ENCODE measurements at places on chromosomes 5 and 9.

GRCh38 chr9:137317021-137317717 is 15.1 kb upstream of the NRARP start:
- no peak for DNase-seq

- DNase-seq, result no peak
These were observed 140.8 kb upstream of the ZNF462 start for GRCh38 chr9:106722051-106722753.

DNA sequence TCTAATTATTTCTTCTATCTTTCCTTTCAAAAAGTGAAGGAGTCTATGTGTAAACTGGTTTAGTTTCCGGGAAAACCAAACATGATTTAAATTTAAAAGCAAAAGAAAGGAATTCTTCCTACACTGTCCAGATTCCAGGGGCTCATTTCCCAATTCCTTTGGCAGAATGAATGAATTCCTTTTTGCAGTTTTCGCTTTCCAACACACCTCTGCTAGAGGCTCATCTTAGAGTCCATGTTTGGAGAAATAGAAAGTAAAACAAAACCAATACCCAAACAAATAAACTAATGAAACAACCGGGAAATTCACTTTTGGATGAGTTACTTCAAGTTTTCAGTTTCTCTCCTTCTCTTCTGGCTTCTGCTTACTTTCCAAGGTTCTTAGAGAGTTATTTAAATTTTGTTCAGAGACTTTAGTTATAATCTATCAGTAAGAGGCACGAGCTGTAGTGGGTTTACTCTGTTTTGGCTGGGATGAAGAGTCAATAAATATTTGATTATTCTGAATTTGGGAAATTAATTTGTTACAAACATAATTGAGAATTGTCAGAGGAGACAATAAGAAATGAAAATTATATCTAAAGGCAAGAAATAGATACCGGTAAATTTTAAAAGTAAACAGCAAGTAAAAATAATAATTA is 365.0 kb upstream of the CDH9 start:
- DNase-seq, result no peak

DNA sequence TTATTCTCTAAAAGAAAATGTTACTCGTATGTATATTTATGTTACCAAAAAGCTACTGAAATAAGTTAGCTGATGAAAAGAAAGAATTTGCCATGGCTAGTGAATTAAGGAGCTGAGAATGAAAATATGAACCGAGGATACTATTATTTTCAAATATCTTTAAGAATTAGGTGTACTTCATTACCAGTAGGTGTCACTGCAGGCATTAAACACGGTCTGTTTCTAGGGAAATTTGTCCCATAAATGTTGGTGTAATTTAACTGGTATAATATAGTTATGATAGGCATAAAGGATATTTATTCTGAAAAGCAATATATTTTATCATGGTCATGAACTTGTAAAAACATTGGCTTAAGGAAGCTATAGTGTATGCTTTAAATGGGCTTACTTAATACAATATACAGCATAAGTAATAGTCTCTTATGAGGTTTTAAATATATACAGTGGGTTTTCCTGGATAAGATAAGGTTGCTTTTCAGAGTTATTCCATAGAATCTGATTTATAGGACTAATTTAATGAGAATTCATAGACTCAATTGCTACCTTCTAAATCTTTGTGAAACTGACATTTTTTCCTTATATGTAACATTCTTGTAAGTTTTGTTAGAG is 72.4 kb upstream of the MPDZ start:
- DNase-seq, result no peak
